Small intestine (tissue), 16 donors: ENCODE measurements at places on chromosomes 7 and 10. TPM values are rescaled to one million over a fixed set of nuclear protein-coding genes. Genes with fewer than 3 reads are reported as not detected.

DNA sequence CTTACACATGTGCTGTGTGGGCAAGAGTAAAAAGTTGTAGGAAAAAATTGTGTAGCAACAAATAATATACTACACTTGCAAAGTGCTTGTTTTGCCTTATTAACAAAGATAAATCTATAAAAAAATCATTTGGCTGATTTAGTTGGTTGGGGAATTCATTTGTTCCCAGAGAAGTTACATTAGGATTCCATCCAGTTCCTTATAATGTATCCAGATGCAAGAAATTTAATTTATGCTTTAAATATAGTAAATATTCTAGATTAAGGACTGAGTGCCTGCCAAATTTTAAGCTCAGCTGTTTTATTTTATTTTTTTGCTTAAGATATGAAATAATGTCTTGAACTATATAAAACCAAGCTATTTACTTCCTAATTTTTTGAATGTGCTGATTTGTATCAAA lies 1169.9 kb downstream of the NXPH1 start:
- no peaks in the 10 kb centered on the region for H3K36me3 ChIP-seq
- no peaks in the 10 kb centered on the region for H3K27me3 ChIP-seq
- no peak overlapping the region for H3K4me3 ChIP-seq
- H3K4me1 ChIP-seq = no peaks in the 10 kb centered on the region

DNA sequence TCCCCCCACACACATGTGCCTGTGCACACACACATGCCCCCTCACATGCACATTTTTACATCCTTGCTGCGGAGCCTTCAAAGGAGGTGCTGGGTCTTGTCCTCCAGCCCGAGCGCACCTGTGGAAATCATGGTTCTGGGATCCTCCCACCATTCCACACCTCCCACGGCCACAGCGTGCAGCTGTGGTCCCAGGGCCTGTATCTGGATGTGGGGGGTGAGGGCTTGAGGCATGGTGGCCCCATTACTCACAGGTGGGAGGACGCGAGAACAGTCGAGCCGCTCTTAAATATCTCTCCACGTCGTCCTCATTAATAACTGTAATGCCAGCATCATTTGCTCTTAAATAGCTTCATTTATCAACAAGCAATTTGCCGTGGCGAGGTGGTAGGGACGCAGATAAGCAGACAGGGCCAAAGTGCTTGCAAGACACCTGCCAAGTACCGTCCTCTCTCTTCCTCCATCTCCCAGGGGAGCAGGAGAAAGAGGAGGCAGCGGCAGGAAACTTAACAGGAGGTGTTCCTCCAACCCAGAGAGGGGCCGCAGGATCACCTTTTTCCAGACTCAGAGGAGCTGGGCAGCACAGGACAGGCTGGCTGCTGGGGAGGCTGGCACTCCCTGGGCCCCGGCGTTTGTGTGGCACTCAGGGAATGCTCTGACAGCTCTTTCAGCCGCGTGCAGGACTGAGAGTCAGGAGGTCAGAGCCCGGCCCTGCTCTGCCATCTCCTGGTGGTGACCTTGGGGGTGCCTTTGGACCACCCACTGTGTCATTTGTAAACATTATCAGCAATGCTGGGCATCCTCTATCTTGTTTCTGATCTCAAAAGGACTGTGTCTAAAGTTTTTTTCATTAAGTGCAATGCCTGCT lies 87.4 kb downstream of the CDH23 start:
- H3K36me3 ChIP-seq = no peaks in the 10 kb centered on the region
- no peaks in the 10 kb centered on the region for H3K4me1 ChIP-seq
- no peak overlapping the region for H3K4me3 ChIP-seq
- H3K27me3 ChIP-seq = peaks cover 11% of the 10 kb centered on the region
- no peak for DNase-seq

DNA sequence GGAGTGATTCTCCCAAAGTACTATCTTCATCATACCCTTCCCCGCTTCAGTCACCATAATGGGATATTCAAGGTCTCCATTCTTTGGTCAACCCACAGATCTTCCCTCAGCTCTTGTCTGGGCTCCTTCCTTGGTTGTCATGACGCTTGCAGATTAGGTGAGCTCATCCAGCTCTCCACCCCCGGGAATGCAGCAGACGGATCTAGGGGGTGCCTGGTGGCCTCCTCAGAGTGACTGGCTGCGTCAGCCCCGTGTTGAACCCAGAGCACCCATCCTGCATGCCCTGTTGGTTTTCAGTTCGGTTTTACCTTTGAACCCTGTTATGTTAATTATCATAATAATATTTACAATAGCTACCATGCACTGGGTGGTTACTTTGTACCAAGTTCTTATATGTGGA lies 6.4 kb downstream of the NEURL1 start:
- H3K36me3 ChIP-seq = no peaks in the 10 kb centered on the region
- H3K4me1 ChIP-seq = peaks cover 25% of the 10 kb centered on the region
- no peak overlapping the region for H3K4me3 ChIP-seq

- no peak for DNase-seq
- H3K27me3 ChIP-seq = no peaks in the 10 kb centered on the region
- no peaks in the 10 kb centered on the region for H3K36me3 ChIP-seq
- H3K4me1 ChIP-seq = no peaks in the 10 kb centered on the region
- H3K27ac ChIP-seq = no peak overlapping the region
Observed at GRCh38 chr10:93272884-93273675, 199.4 kb downstream of the CYP26A1 start.

The SH2B2 gene
- 0.67 TPM for polyA plus RNA-seq

The PDLIM1 gene
- 489 TPM for polyA plus RNA-seq

GRCh38 chr10:52956861-52957260 lies 184.3 kb upstream of the MBL2 start:
- no peak for DNase-seq
- no peak overlapping the region for H3K27ac ChIP-seq
- H3K4me1 ChIP-seq = peaks cover 2% of the 10 kb centered on the region
- no peaks in the 10 kb centered on the region for H3K27me3 ChIP-seq

GRCh38 chr7:99707096-99707495 lies 27.3 kb upstream of the CYP3A5 start:
- H3K4me3 ChIP-seq = no peak overlapping the region
- no peaks in the 10 kb centered on the region for H3K27me3 ChIP-seq
- no peaks in the 10 kb centered on the region for H3K36me3 ChIP-seq

The FBXL13 gene
- polyA plus RNA-seq = not detected

DNA sequence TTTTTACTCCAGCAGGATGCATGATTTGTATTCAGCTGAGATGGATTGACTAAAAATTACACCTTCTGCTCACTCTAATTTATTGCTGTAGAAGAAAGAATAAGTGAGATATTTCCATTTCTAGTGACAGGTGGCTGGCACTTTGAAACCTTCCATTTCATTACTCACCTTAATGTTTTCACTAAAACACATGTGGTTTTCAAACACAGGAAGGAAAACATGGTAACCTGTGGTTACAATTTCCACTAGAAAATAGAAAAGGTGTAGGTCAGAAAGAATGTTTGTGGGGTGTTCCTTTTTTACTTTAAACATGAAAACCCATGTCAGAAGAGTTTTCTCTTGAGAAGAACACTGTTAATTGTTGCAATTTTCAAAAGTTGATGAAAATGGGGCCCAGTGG lies 12.0 kb upstream of the PRKCQ start:
- no peaks in the 10 kb centered on the region for H3K27me3 ChIP-seq
- peak; percentile 43 for DNase-seq
- no peaks in the 10 kb centered on the region for H3K36me3 ChIP-seq
- no peaks in the 10 kb centered on the region for H3K4me1 ChIP-seq

DNA sequence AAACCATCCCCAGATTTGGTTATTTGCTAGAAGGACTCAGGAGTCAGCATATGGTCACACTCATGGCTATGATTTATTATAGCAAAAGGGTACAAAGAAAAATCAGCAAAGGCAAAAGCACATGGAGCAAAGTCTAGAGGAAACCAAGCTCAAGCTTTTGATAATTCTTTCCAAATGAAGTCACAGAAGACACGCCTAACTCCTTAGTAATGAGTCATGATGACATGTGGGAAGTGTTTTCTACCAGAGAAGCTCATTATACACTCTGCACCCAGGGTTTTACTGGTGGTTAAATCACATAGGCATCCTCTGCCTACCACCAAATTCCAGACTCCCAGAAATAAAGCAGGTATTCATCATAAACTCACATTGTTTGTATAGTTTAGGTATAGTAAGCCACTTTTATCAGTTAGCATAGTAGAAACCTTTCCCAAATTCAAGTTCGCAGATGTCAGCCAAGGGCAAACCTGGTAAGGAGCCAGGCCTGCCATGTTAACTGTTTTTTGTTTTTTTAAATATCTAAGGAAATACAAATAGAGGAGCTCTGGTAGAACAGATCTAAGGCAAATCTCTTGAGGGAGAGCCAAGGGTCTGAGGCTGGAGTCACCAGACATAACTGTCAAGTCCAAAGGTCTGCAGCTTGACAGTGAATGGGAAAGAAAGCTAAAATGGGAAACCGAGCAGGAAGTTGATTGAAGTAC lies 15.4 kb upstream of the HIBADH start:
- no peaks in the 10 kb centered on the region for H3K27me3 ChIP-seq
- peak; percentile 89 for DNase-seq
- peaks cover 27% of the 10 kb centered on the region for H3K4me1 ChIP-seq
- H3K27ac ChIP-seq = peak overlapping the region; percentile 88
- H3K36me3 ChIP-seq = no peaks in the 10 kb centered on the region
- no peak overlapping the region for H3K4me3 ChIP-seq

DNA sequence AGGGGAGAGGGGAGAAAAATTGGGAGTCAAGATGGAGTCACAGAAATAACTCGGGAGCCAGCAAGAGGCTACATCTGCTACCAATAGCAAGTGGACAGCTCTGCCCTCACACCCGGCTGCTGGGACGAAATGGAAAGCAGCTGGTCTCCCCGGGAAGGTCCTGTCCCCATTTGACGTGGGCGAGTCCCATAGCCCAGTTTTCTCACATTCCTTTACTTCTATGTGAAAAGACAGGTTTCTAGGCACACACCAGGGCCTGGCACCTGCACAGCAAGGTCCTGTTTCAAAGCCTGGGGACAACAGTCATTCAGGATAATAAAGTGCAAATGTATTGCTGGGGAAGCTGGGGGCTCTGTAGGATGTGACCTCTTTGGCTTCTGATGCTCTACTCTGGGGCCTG lies 162.6 kb downstream of the OAT start:
- H3K4me1 ChIP-seq = no peaks in the 10 kb centered on the region
- H3K4me3 ChIP-seq = no peak overlapping the region
- no peaks in the 10 kb centered on the region for H3K36me3 ChIP-seq
- no peak overlapping the region for H3K27ac ChIP-seq
- H3K27me3 ChIP-seq = no peaks in the 10 kb centered on the region
- no peak for DNase-seq

- H3K4me1 ChIP-seq = no peaks in the 10 kb centered on the region
- no peak overlapping the region for H3K27ac ChIP-seq
- H3K4me3 ChIP-seq = no peak overlapping the region
- peaks cover 10% of the 10 kb centered on the region for H3K36me3 ChIP-seq
- DNase-seq = no peak
Observed at GRCh38 chr7:158645842-158646241, 58.2 kb upstream of the PTPRN2 start.

GRCh38 chr10:132580143-132580542 lies 42.6 kb downstream of the INPP5A start:
- no peak overlapping the region for H3K4me3 ChIP-seq
- H3K36me3 ChIP-seq = peaks cover 7% of the 10 kb centered on the region
- no peaks in the 10 kb centered on the region for H3K27me3 ChIP-seq
- no peak overlapping the region for H3K27ac ChIP-seq
